ENCODE measurements at places on chromosomes 16 and 17.

DNA sequence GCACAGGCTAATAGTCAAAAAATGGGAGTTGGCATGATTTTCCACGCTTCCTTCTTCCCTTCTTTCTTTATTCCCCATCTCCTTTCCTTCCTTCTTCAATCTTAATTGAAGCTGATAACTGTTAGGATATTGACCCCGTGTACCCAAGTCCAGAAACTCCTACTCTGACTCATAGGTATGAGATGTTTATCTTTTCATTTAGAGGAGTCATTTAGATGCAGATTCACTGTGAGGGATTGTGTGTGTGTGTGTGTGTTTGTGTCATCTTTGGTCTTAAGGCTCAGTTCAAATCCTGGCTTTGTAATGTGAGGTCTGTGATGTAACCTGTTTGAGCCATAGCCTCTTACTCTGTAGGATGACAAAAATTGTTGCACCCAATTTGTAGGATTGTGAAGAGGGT, 332.0 kb upstream of the MAF start:
- DNase-seq: no peak

- DNase-seq: no peak
Measured at GRCh38 chr17:48215583-48216139, 108.1 kb downstream of the SNX11 start.

DNA sequence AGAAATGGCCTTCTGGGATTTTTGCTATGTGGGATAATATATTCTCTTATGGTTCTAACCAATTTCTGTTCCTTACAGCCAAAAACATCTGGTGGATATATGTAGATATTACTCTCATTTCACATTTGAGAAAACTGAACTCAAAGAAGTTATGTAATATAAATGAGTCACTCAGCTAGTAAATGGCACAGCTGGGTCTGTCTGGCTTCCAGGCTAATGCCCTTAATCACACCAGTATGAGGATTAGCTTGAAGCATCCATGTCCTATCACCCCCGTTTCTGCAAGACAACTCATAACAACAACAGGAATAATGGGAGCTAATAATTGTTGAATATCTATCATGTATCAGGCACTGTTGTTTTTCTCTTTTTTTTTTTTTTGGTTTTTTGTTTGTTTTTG, 34.4 kb upstream of the USP7 start:
- no peak for DNase-seq

DNA sequence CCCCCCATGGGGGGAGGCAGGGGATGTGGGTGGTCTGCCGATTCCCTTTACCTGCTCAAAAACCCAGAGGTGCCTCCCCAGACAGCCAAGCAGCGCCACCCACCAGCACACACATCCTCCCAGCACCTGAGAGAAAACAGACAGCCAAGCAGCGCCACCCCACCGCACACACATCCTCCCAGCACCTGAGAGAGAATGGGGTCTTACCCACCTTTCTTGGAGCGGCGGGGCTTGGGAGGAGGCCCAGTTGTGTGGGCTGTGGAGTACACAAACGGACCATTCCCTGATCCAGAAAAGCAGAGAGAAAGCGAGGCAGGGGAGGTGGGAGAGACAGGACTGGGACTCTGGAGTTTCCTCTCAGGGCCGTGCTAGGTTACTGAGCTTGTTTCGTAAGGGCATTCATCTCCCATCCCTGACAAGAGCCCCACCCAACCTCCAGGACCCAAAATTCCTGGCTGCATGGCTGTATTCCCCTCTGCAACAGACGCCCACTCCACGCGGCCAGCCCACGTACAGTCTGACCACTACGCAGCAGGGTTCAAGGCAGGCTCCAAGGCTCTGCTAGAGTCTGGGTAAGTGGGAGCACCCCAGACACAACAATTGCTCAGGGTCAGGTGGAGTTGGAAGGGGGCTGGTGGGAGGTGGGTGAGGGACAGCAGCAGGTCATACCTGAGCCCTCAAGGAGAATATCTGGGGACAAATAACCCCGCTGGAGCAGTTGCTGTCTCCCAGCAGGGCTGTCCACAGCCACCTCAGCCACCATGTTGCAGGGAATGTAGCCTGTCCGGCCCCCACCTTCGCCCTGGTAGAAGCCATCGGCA, 22.3 kb downstream of the TSPOAP1 start:
- no peak for DNase-seq

DNA sequence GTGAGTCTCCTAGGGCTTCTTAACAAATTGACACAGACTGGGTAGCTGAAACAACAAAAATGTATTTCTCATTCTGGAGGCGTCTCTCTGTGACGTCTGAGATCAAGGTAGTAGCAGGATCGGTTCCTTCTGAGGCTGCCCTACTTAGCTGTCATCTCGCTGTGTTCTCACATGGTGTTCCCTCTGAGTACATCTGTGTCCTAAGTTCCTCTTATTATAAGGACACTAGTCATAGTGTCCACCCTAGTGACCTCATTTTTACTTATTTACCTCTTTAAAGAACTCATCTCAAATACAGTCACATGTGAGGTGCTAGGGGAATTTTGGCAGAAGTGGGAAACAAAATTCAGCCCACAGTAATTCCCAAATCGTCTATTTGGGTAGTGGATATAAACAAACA, 529.1 kb downstream of the NPIPA7 start:
- no peak for DNase-seq

DNA sequence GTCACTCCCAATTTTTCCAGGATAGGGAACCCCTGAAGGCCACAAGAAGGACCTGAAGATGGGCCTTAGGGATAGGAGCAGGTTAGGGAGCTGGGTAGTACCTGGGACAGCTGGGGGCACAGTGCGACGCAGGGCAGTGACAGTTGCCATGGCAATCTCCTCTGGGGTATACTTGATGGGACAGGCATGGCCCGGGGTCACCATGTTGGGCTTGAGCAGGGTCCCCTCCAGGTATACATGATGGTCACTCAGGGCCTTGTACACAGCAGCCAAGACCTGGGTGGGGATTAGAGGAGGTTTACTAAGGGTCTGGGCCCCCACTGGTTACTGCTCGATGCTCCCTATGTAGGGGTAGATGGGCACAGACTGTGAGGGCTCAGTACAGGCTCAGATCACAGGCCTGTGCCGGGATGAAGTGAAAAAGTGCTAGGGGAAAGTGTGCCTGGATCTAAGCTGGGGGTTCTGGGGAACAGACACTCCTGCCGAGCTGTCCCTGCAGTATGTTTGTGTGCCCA, 2.7 kb downstream of the ALDOC start:
- no peak for DNase-seq

GRCh38 chr17:43992641-43993040, 11.8 kb upstream of the NAGS start:
- DNase-seq: no peak

DNA sequence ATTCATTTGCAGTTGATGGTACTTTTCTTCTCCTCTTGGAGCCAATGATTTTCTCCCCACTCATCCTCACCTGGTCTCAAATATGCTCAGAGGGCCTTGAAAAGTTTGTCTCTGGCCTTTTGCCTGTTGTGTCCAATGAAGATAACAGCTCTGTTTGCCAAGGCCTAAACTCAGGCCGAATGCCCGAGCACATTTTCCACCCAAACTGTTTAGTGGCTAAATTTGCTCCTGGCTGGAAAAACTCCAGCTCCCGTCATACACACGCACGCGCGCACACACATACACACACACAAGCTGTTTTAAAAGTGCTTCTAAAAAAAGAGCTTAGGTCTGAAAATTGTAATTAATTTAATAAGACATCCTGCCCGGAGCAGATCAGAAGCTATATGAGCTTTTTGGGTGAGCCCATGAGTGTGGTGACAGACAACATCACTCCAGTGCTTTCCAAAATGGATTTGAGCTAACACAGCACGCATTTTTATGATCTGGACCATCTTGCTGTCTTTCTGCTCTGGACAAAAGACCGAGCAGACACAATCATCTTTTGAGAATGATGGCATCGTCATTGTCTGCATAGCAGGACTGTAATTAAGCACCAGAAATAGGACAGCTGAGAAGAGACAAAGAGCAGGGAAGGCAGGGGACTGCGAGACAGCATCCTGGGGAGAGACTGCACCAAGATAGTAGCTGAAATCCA, 48.9 kb downstream of the IRX6 start:
- no peak for DNase-seq

GRCh38 chr17:61420052-61420451, 20.4 kb downstream of the TBX2 start:
- DNase-seq: no peak

DNA sequence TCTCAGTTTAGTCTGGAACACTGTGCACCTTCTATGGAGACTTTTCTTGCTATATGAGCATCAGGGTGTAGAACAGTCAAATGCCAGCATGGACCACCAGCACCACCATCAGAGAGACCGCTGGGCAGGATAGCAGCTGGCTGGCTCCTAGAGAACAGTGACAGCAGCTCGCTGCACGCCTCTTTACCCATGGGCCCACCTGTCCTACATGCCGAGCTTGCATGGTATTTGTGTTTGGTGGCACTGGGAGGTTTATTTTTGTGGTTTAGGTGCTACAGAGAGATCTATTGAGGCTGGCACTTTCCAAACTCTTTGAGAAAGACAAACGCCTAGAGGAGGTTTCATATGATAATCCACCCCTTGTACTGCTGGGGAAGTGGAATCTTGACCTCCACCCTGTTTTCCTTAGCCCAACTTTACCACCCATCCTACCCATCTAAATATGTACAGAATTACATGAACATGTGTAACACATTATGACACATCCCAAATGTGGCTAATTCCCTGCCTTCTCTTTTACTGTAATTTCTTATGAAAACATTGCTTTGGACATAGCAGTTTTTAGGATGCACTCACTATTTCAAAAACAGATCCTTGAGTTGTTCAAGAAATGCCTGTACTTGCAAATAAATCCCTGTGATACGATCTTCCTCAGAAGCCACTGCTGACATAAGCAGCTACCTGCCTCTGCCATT, 46.3 kb downstream of the COG7 start:
- DNase-seq: no peak

GRCh38 chr17:41061964-41062363, 2.0 kb upstream of the KRTAP2-3 start:
- no peak for DNase-seq

- no peak for DNase-seq
Measured at GRCh38 chr16:72896485-72897118, 151.3 kb downstream of the ZFHX3 start.

GRCh38 chr17:58236394-58236793, 2.0 kb upstream of the LPO start:
- no peak for DNase-seq

DNA sequence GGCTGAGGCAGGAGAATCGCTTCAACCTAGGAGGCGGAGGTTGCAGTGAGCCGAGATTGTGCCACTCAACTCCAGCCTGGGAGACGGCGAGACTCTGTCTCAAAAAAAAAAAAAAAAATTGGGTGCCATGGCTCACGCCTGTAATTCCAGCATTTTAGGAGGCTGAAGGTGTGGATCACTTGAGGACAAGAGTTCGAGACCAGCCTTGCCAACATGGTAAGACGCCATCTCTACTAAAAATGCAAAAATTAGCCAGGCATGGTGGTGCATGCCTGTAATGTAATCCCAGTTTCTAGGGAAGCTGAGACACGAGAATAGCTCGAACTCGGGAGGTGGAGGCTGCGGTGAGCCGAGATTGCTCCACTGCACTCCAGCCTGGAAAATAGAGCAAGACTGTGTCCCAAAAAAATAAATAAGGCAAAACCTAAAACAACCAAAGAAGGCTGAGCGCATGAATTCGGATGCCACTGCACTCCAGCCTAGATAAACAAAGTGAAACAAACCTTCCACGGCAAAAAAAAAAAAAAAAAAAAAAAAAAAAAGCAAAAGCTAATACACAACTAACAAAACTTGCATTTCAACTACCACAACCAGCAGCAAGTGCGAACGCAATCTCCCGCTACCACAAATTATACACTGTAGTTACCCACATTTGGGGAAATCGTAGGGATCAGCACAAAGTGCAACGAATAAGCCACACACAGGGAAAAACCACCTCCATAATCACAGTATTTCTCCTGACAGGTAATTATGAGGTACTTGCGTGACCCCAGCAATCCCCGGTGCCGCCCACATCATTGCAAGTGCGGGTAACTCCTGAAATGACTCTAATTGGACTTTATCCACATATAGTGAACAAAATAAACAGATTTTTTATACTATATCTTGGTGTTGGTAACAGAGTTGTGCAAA, 25.6 kb downstream of the TEX14 start:
- DNase-seq: no peak

DNA sequence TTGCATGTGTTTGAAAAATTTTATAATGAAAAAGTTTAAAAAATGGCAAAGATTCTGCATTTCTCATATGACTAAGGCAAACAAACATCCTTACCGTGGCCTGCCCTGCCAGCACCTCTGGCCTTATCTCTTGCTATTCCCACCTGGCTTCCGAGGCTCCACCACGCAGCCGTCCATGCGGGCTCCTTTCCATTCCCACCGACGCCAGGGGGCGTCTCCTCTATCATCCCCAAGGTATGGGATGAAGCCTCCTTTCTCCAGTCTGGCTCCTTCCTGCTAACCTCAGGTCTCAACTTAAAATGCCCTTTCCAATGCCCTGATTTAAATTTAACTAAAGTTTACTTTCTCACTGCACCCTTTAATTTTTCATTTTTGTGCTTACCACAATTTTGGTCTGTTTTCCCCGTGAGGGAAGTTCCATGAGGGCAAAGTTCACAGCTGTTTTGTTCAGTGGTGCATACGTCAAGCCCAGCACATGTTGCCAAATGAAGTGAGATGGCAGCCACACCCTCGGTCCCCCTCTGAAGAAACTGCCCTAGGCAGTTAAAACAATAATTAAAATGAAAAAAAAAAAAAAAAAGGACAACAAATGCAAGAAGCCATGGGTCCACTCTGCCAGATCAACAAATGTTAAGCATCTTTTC, 13.3 kb upstream of the SDK2 start:
- DNase-seq: no peak

- no peak for DNase-seq
Measured at GRCh38 chr16:49788572-49788971, 67.3 kb downstream of the ZNF423 start.

- no peak for DNase-seq
Measured at GRCh38 chr16:10218490-10219206, 36.4 kb upstream of the GRIN2A start.

DNA sequence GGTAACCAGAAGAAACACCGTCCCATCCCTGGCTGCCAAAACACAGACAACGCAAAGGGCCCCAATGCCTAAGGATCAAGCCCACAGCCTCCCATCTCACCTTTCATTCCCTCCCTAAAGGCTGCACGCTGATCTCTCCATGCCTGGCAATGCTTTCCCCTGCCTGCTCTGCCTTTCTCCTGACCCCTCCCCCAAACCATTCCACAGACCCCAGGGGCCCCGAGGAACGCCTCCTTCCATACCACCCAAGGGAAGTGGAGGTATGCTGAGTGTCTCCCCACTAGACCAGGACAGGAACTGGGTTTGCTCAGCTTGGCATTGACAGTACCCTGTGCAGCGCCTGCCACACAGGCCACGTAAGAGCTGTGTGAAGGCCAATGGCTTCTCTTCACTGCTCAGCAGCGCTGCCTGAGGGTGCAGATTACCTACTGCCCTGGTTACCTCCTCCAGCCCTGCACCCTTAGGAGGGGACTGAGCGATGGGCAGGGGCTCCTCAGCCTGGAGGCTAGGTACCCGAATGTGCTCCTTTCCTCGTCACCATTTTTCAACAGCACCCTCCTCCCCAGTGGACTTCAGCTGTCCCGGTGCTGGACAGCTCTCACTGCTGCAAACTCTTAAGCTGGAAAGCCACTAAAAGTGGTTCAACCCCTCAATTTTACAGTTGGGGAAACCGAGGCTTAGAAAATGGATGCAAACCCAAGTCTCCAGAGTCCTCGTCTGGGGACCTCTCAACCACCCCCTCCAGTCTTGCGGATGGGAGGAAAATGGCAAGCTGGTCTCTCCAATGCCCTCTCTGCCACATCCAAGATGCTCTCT, 45.0 kb downstream of the SRCIN1 start:
- no peak for DNase-seq

GRCh38 chr17:77796176-77796860, 162.2 kb upstream of the TNRC6C start:
- no peak for DNase-seq

Measured in stimulated activated CD4-positive, alpha-beta T cell treated with anti-CD3 and anti-CD28 coated beads, Interleukin-4, amount 100 ng/mL, for 24 hours (primary cell).